Fibroblast of villous mesenchyme (primary cell): ENCODE measurements at places on chromosomes 2 and 18. TPM values are rescaled to one million over a fixed set of nuclear protein-coding genes. Genes with fewer than 3 reads are reported as not detected.

SERPINB13 gene
- not detected in 2 replicates for total RNA-seq

PRKAG3 gene
- not detected in 2 replicates for total RNA-seq

GRCh38 chr2:242011991-242012764 lies 142.6 kb downstream of the RTP5 start:
- DNase-seq, result no peak

DUSP19 gene
- 1.6 and 5.6 TPM in 2 replicates for total RNA-seq

DNA sequence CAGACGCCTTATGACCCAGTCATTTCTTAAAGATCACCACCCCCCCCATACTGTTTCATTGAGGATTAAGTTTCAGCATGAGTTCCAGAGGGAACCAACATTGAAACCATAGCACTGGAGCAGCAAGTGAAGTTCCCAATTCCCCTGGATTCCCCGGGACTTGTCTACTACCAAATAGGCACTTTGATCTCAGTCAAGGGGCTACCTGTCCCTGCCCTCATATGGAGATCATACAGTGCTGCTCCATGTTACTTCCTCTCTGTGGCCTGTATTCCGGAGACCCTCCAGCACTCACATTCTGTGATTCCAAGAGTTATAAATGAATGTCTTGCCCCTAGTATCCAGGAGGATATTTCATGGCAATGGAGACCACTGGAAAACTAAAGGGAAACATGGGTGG lies 42.5 kb downstream of the RNF144A start:
- no peak for DNase-seq

NDUFS1 gene
- total RNA-seq, result 82.5 and 125 TPM in 2 replicates

DNA sequence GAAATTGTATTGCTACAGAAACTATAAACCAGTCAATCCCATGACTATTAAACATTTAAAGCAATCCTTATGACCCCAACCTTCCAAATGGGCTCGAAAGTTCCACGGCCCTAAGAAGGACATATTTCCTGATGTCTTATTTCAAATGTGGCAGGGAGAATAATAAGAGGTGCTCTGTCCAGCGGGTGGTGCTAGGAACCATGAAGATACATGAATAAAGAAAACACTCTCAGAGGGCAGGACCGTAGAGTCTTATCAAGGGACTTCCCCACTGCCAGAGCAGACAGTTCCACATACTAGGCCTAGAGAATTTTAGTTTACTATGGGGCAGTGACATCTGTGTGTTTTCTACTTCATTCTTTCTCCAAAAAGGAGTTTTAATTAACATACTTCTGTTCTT lies 187.1 kb upstream of the PIK3C3 start:
- DNase-seq, result peak; percentile 41

DNA sequence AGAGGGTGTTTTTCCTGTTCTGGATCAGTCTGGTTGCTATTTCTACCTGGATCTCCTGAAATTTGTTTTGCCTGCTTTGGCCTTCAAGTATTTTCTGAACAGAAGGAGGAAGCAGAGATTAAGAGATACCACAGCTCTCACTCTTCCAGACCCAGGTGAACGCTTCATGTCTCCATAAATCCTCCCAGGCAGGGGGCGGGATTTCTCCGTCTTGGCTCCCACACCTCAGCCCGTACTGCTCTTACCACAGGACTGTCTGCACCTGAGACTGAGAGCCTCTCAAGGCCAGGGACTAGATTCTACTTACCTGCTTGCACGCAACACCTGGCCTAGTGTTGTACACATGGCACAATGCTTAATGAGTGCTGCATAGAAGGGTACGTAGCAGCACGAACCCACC lies 59.9 kb upstream of the LRPPRC start:
- no peak for DNase-seq

- no peak for DNase-seq
Observed at GRCh38 chr18:36830158-36830495, 1.2 kb downstream of the KIAA1328 start.

DNA sequence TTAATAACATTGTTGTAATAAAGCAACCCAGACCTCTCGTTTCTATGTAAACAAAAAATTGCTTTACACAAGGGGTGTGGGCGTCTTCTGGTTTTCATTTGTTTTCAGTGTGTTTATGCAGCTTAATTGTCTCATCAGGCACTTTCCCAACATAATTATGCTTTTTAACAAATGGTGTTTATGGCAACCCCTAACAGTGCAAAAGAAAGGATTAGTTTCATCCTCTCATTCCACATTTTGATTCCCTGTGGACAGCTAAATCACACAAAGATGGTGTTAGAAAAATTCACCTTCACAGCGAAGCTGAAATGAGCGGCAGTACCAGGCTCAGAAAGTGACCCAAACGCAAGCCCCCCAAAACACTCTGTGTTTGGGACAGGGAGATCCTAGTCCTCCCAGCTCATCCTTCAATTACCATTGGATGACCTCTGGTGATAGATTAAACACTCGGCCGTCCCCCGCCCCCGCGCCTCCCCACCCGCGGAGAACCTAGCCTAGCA lies 724 bp downstream of the FTCDNL1 start:
- no peak for DNase-seq

RUFY4 gene
- total RNA-seq, result not detected in 2 replicates

GRCh38 chr2:100957996-100958653 lies 44.0 kb upstream of the RPL31 start:
- DNase-seq, result peak; percentile 93

AMMECR1L gene
- total RNA-seq, result 14.2 and 22.0 TPM in 2 replicates

TDRD15 gene
- not detected in 2 replicates for total RNA-seq

DNA sequence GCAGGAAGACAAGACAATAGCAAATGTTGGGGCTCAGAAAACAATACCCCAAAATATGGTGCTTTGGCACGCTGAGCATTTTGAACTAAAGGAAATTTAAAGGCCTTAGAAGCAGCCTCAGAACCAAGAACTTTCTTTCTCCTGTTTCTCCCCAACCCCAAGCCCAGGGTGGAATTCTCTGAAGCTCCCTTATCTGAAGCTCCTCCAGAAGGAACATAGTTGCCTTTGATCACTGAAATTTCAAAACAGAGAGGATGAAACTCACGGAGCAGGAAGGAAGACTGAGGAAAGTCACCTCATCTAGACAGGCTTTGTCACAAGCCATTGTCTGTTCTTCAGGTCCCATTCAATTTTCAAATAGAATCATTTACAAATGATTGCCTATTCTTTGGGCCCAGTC lies 15.5 kb upstream of the BMPR2 start:
- DNase-seq, result no peak

GRCh38 chr18:66495844-66496243 lies 108.0 kb downstream of the CDH19 start:
- DNase-seq, result peak; percentile 2

- peak; percentile 98 for DNase-seq
Observed at GRCh38 chr18:9575558-9575957, 38.8 kb downstream of the PPP4R1 start.

DNA sequence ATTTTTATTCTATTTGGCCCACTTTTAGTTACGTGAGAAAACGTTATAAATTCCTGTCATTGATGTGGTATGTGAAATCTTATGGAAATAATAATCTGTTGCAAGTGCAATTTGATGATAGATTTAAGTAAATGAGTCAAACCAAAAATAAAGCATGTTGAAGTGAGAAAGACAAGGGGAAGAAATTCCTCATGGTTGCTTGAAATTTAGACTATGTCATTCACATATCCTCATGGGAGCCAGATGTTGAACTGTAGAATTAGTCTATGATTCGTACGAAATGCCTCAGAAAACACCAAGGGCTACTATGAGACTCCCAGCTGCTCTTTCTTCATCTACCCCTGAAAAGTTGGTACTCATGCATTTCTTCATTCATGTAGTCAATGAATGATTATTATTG lies 55.7 kb downstream of the KLHL14 start:
- DNase-seq, result no peak

COMMD1 gene
- total RNA-seq, result 59.2 and 63.5 TPM in 2 replicates

DNA sequence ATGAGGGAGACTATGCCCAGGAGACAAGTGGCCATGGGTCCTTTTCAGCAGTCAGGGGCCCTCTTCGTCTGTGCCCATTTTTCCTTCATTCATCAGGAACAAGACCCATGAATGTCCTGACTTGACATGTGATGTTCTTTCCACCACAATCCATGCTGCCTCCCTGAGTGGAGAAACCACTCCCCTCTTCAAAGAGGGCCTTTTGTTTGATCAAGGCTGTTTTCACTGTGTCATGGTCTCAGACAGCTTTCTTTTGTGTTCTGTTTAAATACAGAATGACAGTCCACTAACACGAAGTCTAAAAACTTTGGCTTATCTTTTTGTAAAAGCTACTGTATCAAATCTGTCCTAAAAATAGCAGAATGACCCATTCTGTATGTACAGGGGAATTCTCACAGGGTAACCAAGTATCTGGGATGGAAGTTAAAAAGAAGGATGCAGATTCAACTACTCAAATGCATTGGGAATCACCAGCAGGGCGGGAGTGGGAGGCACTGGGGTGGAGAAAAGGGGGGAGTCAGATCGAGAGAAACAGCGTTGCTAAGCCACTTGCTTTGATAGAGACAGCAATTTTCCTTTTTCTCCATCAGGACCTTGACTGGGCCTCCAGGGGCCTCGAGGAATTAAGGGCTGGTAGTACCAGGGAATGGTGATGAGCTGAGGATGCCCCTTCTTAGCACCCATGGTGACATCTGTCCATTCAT lies 13.9 kb downstream of the LRP2 start:
- DNase-seq, result no peak

DNA sequence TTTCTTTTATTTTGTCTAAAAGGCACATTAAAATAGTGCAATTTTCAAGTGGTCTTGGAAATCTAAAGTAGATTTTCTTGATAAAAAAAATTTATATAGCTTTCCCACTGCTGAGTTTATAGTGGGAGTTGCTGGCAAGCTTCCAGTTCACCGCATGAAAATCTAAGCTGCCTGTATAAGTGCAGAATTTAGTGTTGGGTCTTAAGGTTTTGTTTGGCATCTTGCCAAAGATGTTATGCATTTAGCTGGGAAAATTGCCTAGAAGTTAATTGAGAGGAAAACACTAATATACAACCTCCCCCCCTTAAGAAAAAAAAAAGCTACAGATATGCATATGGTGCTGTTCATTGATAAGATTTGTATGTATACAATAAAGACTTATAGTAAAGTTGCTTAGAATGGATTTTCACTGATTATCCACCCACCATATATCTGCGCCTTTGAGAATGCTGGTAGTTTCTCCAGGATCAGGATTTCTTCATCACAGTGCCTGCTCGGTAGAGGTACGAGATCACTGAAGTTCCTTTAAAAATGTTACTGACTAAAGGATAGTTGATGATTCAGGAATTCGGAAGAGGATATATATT lies 803.2 kb upstream of the POU3F3 start:
- DNase-seq, result no peak

- no peak for DNase-seq
Observed at GRCh38 chr2:240839152-240840143, 19.4 kb upstream of the KIF1A start.

PROKR1 gene
- not detected in 2 replicates for total RNA-seq

DNA sequence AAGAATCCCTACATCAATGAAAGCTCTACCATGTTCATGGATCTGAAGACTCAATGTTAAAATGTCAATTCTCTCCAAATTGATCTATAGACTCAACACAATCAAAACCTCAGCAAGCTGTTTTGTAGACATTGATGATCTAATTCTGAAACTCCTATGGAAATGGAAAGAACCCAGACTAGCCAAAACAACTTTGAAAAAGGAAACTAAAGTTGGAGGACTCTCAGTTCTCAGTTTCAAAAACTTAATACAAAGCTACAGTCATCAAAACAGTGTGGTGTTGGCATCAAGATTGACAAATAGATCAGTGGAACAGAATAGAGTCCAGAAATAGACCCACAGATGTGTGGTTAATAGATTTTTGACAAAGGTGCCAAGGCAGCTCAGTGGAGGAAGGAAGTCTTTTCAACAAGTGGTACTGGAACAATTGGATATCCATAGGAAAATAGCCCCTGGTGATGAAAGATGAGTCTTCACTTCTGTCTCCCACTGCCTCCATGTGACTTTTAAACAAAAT lies 30.4 kb downstream of the LBH start:
- no peak for DNase-seq

GRCh38 chr2:216057688-216058193 lies 23.9 kb downstream of the PECR start:
- no peak for DNase-seq

GRCh38 chr18:13354402-13354801 lies 135.8 kb downstream of the LDLRAD4 start:
- no peak for DNase-seq

DNA sequence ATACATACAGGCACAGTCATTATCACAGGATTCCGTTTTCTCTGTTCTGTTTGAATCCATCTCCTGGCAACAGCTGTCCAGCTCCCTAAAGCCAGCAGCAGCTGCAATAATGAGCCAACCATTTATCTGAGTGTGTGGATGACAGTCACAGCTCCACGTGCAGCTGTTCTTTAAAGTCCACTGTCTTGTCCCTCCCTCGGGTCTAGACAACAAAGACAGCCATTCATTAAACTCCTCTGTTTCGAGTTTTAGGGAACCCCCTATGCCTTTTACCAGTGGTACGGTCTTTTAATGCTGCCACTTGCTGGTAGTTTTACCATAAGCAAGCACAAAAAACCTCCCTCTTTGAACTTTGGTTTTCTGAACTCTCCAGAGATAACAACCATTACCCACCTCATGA lies 16.0 kb upstream of the MSGN1 start:
- peak; percentile 57 for DNase-seq

DNA sequence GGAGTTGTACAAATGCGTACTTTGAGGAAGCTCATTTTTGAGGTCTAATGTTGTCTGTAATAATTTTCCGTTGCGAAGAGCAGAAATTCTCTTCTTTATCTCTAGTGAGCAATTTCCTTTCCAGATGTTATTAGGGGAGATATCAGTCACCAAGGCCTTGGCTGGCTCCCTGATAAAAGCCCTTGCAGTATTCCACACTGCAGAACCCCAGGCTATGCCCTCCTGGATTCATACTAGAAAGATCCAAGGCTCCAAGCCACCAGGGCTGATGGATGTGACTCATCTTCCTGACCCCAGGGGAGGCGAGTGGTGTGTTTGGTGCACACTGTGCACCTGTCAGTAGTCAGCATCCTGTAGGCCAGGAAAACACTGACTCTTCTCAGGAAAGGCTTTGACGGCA lies 34.7 kb downstream of the INO80C start:
- peak; percentile 86 for DNase-seq

SCN3A gene
- total RNA-seq, result under 0.01 TPM in 1 of 2 replicates, not detected in the other
